ENCODE measurements at places on chromosomes 13 and 19. TPM values are rescaled to one million over a fixed set of nuclear protein-coding genes. Genes with fewer than 3 reads are reported as not detected.

Gene EFNA2
- total RNA-seq = 0.90 TPM

Gene FOSB
- total RNA-seq = 23.8 TPM

DNA sequence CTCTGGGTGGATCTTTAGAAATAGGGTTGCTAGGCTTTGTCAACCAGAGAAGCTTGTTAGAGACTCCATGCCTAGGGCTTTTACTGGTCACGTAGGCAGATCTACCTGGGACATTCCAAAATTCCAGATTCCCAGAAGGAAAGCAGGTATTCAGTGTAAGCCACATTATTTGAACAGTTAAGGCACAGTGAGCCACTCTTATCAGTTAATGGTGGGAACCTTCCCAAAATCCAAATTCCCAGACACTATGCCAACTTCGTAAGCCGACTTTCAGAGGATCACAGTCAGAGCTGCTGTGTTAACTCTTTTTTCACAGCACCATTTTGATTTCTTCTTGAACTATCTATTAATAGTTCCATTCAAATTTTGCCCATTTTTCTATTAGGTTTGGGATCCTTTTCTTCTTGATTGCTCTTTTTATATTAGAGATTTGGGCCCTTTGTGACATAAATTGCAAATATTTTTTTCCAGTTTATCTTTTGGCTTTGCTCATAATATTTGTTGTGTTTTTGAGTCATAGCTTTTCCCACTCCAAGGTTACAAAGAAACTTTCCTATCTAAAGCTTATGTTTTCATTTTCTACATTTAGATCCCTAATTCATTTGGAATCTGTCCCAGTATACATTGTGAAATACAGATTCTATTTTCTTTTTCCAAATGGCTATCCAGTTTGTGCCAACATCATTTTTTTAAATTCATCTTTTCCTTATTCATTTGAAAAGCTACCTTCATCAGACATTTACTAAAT, 77.3 kb downstream of the DHRS12 start:
- DNase-seq = no peak

GRCh38 chr19:51525651-51526050, 5.8 kb downstream of the SIGLEC6 start:
- no peak for DNase-seq

DNA sequence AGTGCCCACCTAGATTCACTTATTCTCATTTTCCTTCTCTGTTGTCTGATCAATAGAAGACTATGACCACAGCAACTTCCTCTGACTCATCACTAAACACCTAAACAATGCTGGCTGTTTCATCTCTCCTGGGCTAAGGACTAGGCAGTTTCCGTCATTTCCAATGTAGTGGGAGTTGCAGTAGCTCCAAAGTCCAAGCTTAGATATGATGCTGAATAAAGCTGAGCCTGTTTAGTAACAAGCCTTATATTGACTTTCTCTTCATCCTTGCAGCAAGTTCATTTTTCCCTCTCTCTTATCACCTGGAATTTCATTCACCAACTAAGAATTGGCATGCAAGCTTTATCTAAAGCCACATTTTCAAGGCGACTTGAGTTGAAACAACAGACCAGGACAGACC, 53.5 kb upstream of the PCDH9 start:
- peak; percentile 4 for DNase-seq

GRCh38 chr13:72561791-72562190, 165.6 kb downstream of the MZT1 start:
- no peak for DNase-seq

GRCh38 chr19:41843371-41843770, 1.1 kb downstream of the LYPD4 start:
- no peak for DNase-seq
